IMR-90 (cell line): ENCODE measurements at places on chromosomes 2 and 18. TPM values are rescaled to one million over a fixed set of nuclear protein-coding genes. Genes with fewer than 3 reads are reported as not detected.

PRSS56 gene
- not detected in 2 replicates for total RNA-seq

STON1 gene
- total RNA-seq = 5.7 and 6.9 TPM in 2 replicates

UPP2 gene
- total RNA-seq = not detected in 2 replicates

SULT1C2 gene
- total RNA-seq = not detected in 2 replicates

SLC39A6 gene
- 86.1 and 91.9 TPM in 2 replicates for total RNA-seq

NEURL3 gene
- total RNA-seq = not detected in 2 replicates

IKZF2 gene
- total RNA-seq = 19.4 and 25.5 TPM in 2 replicates

LRP1B gene
- total RNA-seq = under 0.01 TPM in 2 replicates

TCF23 gene
- total RNA-seq = not detected in 2 replicates
